ENCODE measurements at places on chromosomes 16 and 17.

DNA sequence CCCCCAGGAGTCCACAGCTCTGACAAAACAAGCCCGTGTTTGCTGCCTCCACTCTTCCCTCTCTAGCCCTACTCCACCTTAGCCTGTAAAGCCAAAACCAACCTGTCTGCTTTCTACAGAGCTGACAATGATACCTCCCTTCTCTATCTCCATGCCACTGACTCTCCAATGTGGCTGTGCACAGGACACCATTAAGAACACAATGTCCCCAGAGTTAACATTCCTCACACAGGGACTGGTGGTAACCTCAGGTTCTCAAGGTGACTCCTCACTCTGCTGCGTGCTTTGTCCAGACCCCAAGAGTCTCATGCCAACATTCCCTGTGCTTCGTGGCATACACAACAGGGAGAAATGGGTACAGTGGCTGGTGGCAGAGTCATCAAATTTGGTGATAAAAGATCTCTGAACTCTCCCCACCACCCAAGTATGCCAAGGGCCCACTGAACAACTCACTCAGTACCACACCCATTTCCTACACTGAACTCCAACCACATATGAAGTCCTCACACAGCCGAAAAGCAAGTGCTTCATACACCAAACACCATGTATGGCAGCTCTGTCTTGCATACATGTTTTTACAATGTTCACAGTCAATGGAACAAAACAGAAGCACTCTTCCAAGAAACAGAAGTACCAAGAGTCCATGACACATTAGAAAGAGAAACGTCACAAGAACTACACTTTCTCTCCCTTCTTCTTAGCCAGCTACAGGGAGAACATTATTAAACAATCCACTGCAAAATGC is 21.1 kb downstream of the CSNK2A2 start:
- DNase-seq, result no peak

GRCh38 chr16:30786936-30787612 is at the start of gene ZNF629:
TSS of gene ZNF629 (minus strand) at chr16:30787205. CDS start at chr16:30784482, 2,723 bp downstream.
- peak; percentile 59 for DNase-seq

DNA sequence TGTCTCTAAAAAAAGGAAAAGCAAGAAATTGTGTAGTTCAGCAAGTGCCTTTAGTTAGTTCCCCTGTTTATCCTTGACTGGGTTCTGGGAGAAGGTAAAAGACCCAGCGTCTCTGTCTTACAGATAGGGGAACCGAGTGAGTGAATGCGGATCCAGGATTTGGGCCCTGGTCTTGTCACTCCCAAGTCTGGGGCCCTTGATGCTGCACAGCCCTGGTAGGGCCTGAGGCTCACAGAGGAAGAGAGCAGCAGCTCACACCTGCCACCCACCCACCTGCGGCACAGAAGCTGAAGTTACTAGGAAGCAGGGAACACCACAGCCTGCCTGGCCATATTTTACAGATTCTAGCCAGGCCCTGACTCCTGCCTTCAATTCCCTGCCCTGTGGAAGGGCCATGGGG is 22.2 kb downstream of the LASP1 start:
- DNase-seq, result no peak

- DNase-seq, result no peak
Measured at GRCh38 chr17:33071656-33072055, 80.0 kb downstream of the SPACA3 start.

Measured in amygdala (tissue), 56 donors.